ENCODE measurements at places on chromosomes 6 and 20.

- no peak for DNase-seq
These were observed 9.8 kb downstream of the DLK2 start for GRCh38 chr6:43445576-43445975.

DNA sequence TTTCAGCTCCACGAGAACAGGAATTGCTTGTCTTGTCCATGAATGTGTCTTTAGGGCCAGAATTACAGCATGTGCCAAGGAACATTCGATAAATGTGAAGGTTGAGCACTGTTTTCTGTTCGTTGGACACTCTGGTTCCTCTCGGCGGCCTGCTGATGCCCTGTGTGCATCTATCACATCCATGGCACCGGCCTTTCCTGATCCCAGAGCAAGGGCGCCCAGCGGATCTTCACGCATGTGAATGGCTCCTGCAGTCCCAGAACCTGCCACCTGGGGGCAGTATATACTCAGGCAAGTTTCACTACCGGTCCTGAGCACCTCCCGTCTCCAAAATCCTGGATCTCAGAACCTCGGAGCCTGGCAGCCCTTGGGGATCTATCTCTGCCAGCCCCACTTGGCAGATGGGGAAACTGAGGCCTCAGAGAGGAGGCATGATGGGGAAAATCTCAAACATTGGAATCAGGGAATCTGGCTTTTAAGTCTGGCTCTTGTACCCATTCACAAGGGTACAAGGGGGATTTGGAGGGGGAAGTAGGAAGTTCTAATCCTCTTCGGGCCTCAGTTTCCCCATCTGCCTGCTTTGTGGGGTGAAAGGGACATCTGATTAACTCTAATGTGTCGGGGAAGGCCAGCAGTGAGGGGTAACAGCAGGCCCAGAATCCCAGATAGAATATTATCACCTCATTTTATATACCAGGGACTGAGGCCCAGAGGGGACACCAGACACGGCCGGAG is 4.3 kb upstream of the CEBPB start:
- peak; percentile 74 for DNase-seq

GRCh38 chr6:139439349-139439748 is 64.9 kb upstream of the CITED2 start:
- DNase-seq = no peak

- DNase-seq = no peak
These were observed 242.2 kb downstream of the CDH26 start for GRCh38 chr20:60200305-60200918.

- no peak for DNase-seq
These were observed 20.8 kb upstream of the NRSN1 start for GRCh38 chr6:24105191-24105590.

- DNase-seq = no peak
These were observed 478.4 kb upstream of the SOX4 start for GRCh38 chr6:21115111-21115510.

- no peak for DNase-seq
These were observed 100.1 kb upstream of the BHLHE23 start for GRCh38 chr20:63106765-63107448.

- DNase-seq = peak; percentile 39
These were observed 416 bp downstream of the RSPH4A start for GRCh38 chr6:116616737-116617053.

DNA sequence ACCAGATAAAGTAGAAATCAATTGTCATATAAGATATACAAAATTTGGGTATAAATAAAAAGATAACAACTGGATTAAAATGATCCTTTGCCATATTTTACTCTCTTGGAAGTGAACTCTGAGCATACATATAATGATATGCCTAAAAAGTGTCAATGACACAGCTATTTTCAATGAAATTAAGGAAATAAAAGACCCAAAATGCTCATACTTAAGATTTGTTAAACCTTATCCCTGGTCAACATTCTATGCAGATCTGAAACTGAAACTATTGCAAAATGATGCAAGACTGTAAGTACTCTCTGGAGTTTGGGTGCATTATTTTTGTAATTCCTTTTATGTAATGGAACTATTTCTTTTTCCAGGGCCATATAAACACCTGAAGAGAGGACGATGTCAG is 119.0 kb upstream of the SGK1 start:
- no peak for DNase-seq

GRCh38 chr6:160428818-160429619 is 80.8 kb downstream of the SLC22A3 start:
- DNase-seq = no peak

- DNase-seq = no peak
These were observed 13.2 kb upstream of the ARMC12 start for GRCh38 chr6:35723587-35723986.

DNA sequence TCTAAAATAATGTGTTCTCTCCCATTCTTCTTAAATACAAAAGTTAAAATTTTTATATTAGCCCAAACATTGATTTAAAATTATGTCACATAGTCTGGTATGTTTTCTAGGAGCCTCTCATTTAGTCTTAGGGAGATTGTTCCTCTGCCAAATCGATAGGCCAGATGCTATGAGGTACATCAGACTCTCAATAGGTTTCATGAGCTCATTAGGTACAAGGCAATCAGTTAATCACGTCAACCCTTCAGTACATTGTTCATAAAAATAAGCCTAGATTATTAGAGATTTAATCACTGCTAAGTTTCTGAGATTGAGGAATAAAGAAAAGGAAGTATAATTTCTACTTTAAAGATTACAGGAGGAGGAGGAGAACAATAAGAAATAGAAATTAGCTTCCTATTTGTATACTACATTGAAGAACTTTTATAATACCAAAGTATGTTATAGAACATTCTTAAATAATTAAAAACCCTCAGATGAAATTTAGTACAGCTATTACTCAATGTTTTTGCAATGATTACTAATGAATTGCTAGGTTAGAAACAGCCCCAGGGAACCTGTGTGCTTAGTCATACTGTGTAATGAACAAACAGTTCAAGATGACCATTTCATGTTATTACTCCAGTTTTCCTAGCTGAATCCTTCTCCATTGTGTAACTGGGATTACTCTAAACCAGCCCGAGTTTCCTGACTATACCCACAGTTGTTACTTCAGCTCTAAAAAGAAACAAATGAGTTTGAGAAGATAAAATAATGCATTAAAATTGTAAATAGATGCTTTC is 117.0 kb downstream of the BMP5 start:
- no peak for DNase-seq

DNA sequence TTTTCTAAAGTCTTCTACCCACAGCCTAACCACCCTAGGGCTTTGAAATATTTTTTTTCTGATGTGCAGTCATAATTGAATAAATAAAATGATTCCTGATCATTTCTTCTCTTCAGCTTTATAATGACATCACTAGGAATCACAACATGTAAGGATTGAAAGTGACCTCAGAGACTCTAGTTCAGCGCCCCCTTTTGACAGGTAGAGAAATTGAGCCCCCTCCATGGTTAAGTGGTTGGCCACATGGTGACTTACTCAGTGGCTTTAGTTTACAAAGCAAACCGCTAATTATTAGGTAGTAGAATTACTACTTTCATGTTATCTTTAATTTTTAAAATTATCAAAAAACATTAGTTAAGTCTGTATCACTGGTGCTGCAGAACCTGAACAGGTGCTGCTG is 13.3 kb upstream of the SLC2A12 start:
- peak; percentile 45 for DNase-seq

DNA sequence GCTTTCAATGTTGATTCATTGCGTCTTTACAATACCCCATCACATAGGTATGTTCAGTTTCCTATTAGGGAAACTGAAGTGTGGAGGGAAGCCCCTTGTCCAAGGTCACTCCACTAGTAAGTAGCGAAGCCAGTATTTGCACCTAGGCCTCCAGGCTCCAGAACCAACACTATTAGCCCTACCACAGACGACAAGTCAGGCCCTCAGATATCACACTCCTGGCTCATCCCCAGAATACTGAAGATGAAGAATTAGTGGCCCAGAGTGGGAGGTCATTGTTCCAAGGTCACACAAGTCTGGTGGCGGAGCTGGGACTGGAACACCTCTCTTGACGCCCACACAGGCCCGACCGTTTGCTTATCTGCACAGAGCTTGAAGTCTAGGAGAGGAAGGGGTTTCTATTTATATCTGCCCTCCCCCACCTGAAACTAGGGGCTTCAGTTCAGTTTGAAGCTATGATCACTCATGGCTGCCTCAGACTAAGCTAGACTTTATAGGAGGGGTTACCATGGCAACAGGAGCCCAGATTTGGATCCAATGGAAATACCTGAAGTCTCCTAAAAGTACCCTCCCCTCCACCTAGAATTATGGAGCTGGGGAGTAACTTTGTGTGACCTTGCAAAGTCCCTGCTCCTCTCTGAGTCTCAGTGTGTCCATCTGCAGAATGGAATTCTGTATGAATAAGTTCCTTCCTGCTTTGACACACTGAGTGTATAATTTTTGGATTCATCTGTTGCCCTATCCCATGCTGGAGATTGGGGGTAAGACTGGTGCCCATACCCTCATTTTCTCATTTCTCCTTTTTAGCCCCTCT is 2.2 kb downstream of the SNTA1 start:
- DNase-seq = no peak

GRCh38 chr6:162726947-162727321 is 632 bp downstream of the PRKN start:
- DNase-seq = no peak

DNA sequence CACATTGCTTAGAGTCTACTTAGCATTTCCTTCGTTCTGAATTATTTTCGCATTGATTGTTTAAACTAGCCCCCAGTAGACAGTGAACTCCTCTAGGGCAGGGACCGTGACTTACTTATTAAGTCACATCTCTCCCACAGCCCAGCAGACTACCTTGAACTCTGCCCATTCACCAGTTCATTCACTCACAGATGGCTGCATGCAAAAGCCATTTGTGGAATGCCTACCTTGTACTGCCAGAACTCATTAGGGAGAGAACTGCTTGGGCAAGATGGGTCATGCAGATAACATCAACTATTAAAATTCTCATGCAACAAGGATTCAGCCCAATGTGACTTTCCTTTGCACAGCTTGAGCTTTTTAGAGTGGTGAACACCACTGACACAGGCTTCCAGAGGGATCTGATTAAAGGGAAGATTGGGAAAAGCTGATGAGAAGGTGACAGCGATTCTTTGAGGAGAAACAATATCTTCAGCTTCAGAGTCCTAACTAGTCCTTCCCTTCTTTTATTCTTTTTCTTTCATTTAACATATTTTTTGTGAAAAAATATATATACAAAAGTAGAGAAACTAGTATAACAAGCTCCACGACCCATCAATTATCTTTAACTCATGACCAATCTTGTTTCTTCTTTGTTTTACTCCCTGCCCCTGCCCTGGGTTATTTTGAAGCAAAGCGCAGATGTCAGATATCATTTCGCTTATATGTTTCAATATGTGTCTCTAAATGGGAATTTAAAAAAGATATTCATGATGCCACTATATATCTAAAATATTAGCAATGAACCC is 273.9 kb downstream of the CDC5L start:
- no peak for DNase-seq

DNA sequence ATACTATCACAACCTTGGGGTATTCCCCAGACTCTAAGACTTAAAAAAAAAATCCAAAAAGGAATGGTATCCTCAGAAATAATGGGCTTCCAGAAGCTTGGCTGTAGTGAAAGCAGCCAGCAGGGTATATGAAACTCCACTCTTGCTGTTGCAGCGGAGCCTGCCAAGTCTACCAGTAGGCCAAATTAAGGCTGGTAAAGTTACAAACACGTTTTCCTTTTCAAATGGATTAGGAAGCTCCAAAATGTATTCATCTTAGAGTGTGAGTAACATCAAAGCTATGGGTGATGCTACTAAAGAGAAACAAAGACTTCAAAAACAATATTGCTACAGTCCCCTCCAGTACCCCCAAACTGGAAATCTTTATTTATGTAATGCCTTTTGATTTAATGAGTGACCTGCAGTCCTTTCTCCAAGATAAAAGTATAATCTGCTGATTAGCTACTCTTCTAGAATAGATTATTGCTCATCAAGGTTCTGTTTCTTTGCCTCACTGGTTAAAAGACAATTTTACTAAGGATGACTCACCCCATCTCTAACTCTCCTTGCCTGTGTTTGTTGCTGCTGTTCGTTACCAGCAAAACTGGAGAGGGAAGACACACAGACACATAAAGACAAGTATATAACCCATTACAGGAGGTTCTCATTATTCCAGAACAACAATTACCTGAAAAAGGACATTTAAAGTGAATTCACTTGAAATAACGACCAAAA is 84.9 kb downstream of the BTBD9 start:
- no peak for DNase-seq

DNA sequence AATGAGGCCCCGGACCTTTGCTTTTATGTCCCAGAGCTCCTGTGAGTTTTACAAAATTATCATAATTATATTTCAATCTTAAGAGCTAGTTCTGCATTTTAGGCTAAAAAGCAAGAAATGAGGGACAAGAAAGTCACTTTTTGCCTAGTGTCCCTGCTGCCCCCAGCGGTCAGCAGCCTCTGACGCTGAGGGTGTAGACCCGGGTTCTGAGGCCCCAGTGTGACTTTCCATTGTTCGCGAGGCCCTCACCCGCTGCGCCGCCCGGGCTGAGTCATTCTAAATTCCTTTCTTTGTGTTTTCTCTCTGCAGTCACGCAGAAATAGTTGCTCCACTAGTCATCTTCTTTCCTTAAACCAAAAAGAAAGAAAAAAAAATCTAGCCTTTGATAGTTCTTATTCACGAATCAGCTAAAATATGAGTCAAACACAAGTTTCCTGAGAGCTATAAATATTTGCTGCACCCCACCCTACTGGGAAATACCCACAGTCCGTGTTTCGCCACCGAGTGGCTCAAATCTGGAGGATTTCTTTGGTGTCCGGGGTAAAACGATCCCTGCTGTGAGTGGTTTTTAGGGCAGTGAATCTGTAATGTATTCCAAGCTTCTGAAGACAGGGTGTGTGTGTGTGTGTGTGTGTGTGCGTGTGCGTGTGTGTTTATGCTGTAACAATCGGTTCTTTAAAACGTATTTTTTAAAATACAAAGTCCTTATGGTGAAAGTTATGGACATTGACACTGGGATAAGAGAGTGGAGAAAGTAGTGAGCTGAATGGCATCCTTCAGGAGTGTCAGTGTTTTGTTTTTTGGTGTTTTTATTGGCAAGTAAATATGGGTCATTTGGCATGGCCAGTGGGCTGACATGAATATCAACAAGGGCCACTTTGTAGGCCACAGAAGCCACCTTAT is 59.7 kb upstream of the EEF1A1 start:
- DNase-seq = peak; percentile 71

Measured in HEK293T (cell line).